Bronchial smooth muscle cell (primary cell): ENCODE measurements at places on chromosomes 13 and 19. TPM values are rescaled to one million over a fixed set of nuclear protein-coding genes. Genes with fewer than 3 reads are reported as not detected.

The FPR3 gene
- total RNA-seq, result not detected in 2 replicates

The FBXO27 gene
- 1.9 and 4.5 TPM in 2 replicates for total RNA-seq

The EBI3 gene
- 0.16 TPM in 1 of 2 replicates, not detected in the other for total RNA-seq

The PSG3 gene
- total RNA-seq, result not detected in 2 replicates

The CGB5 gene
- total RNA-seq, result 0.16 TPM in 1 of 2 replicates, not detected in the other

The FLT3LG gene
- total RNA-seq, result 4.9 and 5.3 TPM in 2 replicates

The CYP2S1 gene
- total RNA-seq, result 0.77 and 3.3 TPM in 2 replicates

The STAP2 gene
- total RNA-seq, result 6.6 and 6.7 TPM in 2 replicates

The PRODH2 gene
- not detected in 2 replicates for total RNA-seq

The CD33 gene
- total RNA-seq, result not detected in 2 replicates

The SUGP1 gene
- 27.9 and 29.9 TPM in 2 replicates for total RNA-seq
